ENCODE measurements at places on chromosomes 1 and 21.

DNA sequence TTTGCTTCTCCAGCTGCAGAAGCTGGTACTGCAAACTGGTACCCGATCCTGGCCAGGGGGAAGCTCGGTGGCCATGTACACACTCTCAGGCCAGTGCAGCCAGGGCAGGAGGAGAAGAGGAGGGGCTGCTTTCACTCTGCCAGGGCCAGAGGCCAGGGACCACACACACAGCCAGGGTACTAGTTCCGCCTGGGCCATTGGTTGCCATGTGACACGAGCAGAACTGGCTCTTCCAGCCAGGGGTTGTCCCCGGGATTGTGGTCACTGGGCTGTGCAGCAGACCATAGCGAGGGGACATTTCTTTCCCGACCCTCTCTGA lies 3.7 kb upstream of the SHISAL2A start:
- no peak for DNase-seq

GRCh38 chr21:34889676-34890469 lies 159.2 kb downstream of the RUNX1 start:
- peak; percentile 63 for DNase-seq

- DNase-seq, result no peak
Measured at GRCh38 chr1:5430136-5430535, 562.1 kb downstream of the NPHP4 start.

DNA sequence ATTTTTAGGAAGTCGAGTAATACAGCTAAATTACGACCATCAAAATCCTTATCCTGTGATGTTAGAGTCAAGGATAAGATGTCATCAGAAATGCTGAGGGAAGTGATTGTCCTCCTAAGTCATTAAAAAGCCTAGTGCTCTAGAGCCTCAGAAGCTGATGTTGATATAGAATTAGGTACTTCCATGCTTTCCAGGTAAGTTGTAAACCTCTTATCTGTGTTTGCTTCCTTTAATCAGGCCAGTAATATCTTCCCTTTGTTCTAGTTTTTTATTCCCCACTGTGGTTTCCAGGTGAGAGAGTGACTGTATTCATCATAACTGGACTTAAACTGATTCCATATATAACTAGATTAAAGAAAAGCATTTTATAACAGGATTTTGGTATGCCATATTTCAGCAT lies 44.4 kb downstream of the SMG7 start:
- DNase-seq, result no peak

GRCh38 chr1:40036574-40036973 lies 4.0 kb upstream of the CAP1 start:
- no peak for DNase-seq

DNA sequence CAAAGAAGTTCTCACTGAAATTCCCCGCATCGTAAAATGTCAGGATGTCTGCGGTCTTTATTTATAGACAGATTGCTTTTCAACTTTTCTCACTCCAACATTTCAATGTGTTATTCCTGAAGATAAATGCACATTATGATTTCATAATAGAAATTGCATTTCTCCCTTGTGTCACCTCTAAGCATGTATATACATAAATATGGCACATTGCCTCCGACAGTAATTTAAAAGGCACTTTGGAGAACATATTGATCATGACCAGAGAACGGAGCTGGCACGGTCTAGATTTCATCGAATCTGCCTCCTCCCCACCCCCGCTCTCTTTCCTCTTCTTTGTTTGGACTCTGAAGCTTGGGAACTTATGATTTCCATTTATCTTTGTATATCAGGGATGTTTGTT lies 54.9 kb upstream of the IGSF21 start:
- DNase-seq, result no peak

GRCh38 chr1:1079408-1080121 lies 5.5 kb upstream of the RNF223 start:
- no peak for DNase-seq

- no peak for DNase-seq
Measured at GRCh38 chr1:203076031-203076511, 9.7 kb downstream of the MYOG start.

All from stimulated activated CD8-positive, alpha-beta memory T cell treated with anti-CD3 and anti-CD28 coated beads, Interleukin-15, amount 100 ng/mL, for 24 hours (primary cell).